HFFc6 (cell line): ENCODE measurements at places on chromosomes 5 and 9.

- no peak for DNase-seq
Measured at GRCh38 chr5:88897748-88898147, 14.8 kb upstream of the MEF2C start.

DNA sequence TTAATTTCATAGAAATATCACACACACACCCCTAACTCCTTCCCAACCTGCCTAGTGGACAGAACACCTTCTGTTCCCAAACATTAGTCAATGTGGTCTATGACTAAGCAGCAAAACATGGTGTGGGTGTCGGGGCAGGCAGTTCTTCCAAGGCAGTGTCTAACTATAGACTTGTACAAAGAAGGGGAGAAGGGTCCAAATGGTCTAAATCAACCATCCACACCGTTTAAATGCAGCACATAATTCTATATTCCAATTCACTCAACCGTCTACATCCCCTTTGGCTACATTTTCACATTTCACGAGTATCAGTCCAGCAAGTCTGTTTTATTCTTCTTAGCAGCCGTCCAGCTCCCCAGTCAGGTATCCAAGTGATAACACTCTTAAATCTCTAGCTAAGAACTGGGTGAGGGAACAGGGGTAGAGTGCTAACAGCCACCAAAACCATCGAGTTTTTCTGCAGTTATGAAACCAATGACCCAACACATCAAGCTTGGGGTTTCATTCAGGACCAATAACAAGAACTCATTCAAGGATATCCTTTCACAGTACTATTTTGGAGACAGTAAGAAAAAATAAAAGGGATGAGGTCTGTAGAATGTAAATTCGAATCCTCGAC, 3.3 kb downstream of the ZNF608 start:
- peak; percentile 65 for DNase-seq

DNA sequence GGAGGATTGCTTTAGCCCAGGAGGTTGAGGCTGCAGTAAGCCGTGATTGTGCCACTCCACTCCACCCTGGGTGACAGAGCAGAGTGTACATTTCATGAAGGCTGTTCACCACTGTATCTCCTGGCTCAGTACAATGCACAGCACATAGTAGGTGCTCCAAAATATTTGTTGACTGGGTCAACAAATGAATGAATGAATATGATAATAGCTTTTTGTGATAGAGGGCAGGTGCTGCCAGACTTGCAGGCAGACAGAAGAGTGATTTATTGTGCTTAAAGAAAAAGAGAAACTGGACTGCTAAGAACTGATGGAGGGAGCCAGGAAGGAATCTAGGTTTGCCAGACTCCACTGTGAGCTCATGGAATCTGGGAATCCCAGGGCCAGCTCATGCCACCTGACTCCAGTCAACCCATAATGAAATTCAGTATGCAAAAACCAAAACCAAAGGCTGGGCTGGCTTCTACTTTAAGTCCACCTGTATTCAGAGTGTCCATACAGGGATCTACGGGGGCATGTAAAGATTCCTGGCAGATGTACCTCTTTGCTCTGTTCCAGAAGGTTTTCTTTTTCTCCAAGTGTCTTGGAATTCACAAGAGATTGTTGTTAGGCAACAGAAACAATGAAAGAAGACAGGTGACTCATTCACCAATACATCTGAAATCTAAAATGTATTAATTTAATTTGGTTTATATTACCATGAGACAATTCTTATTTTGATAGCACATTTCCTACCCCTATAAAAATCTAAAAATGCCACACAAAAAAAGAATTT, 15.5 kb upstream of the CTNNA1 start:
- DNase-seq = no peak

GRCh38 chr9:98921732-98922131, 22.0 kb upstream of the COL15A1 start:
- DNase-seq = no peak

- no peak for DNase-seq
Measured at GRCh38 chr9:121738968-121739367, 87.5 kb downstream of the DAB2IP start.

DNA sequence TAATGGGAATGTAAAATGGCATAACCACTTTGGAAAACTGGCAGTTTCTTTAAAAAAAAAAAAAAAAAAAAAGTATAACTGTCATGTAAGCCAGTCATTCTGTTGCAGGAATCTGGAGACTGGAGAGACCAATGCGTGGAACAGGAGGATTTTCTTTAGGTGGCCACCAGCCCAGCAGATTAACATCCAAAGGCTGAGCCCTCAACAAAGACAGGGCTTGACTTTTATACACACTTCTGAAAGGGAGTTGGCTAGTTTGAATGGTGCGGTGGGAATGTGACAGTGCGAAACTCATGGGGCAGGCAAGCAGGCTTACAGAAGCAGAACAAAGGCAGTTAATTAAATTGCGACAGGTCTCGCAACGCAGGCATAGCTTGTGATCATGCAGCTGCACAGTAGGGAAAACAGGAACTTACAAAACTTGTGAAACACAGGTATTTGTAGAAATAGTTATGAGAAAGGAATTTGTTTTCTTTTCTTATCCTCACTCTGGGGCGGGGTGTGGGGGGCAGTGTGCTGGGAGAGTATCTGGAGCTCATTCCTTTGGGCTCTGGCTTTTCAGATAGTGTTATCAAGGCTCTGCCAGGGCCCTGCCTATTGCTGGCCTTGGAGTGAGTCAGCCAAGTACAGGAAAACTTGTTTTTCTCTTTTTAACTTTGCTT, 12.0 kb downstream of the UIMC1 start:
- DNase-seq = no peak

DNA sequence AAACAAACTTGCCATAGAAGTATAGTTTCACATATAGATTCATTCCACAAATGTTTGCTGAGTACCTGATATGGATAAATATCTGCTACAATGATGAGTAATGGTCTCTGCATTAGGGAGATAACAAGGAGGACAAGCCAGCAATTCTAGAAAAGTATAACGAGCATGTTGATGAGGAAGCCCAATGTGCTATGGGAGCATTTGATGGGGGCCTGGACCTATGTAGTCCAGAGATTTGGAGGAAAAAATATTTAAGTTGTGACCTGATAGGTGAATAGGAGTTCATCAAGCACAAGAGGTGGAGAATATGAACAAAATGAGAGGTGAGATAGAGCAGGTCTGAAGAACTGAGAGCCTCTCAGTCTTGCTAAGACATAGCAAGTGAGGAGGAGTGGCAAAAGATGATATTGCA, 14.4 kb upstream of the TMEM245 start:
- DNase-seq = no peak

DNA sequence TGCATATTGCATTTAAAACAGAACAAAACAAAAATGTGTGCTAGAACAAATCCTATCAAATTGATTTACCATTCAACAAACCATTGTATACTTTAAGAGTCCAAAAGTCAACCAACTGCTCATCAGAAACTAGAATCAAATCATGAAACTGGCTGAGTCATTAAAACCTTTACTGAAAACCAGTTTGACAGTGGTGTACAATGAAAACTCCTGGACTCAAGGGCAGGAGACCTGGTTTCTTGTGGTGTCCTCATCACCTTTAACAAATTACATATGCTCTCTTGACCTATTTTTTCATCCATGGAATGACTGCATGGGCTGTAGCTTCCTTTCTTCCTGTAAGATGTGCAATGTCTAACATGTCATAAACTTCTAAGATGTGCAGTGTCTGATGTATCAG, 315.3 kb upstream of the SLC30A5 start:
- no peak for DNase-seq

DNA sequence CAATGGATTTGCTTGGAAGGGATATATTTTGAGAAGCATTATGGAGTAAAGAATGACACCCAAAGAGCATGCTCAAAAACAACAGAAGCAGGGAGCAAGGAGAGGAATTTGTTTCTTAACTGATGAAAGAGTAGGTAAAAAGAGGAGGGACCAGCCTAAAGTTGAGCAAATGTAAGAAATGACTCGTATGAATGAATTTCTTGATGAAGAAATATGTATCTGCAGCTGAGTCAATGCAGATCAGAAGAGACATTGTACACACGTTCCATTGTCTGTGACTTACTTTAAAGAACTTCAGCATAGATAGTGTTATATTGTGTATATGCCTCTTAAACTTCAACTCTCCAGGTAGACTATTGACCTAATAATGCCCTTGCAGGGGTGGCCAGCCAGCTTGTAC, 112.7 kb upstream of the NREP start:
- DNase-seq = no peak

DNA sequence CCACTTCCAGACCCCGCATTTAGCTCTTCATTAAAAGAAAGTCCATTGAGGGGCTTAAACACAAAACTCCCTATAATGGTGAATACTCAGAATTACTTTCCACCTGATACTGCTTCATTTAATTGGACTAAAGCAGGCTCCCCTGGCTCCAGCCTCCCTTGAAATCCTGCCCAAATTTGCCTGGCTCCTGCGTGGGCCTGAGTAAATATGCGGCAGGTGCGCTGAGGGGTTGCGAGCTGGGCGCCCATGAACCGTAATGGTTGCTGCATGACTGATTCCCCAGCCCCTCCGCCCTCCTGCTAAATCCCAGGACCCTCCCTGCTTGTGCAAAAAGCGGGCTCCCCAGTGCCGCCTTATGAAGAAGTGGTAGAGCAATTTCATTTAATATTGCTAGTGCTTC, 639.7 kb downstream of the BNC2 start:
- no peak for DNase-seq

GRCh38 chr5:169765176-169765996, 128.3 kb downstream of the DOCK2 start:
- DNase-seq = peak; percentile 49

GRCh38 chr9:91986248-91986647, 36.2 kb upstream of the ROR2 start:
- no peak for DNase-seq

DNA sequence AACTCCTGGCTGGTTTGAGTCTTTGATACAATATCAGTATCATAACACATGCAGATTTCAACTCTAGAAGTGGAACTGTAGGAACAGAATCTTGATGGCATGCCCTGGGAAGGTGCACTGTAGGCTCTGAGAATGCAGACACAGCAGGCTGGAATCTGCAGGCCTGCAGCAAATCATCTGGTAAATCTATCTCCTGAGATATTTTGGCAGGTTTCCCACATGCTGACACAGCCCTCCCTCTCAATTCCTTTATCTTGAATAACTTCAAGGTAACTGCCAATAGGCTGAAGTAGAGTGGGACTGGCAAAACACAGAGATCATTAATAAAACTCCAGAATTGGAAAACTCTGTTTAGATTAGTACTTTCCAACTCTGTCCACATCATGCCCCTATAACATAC, 177.8 kb upstream of the PCSK5 start:
- DNase-seq = no peak

DNA sequence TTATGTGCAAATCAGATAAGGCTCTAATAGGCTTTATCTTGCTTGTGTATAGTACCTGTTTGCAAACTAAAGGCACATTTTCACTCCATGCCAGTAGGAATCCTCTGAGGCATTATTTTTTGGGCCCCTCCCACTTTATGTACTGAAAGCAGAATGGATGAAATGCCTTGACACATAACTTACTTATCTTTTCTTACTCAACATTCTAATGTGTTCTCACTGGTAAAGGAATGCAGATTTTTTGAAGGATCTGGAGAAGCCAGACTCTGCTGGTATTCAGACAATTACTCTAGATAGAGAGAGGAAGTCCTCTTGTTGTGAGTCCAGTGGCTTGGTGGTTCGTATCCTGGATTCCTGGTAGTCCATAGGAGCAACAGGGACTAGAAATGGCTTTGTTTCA, 336.7 kb downstream of the CCDC171 start:
- peak; percentile 15 for DNase-seq

GRCh38 chr5:32190095-32190494, 16.0 kb upstream of the GOLPH3 start:
- no peak for DNase-seq

GRCh38 chr9:35164711-35165110, 2.9 kb downstream of the UNC13B start:
- peak; percentile 65 for DNase-seq

DNA sequence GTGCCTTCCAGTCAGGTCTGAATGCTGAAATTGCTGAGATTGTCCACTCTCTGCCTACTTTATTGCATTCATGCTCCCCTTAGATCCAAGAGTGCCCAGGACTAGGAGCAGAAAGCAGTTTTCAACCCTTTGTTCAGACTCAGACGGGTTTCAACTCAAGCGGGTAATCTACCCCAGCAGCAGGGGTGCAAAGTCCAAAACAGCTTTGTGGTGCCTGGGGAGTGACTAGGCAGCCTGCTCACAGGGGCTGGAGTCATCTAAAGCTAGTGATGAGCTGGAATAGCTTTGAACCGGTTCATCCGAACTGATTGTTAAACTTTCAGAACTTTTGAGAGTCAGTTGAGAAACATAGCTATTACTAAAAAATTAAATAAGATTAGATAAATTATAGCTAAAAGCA, 71.0 kb upstream of the IQGAP2 start:
- DNase-seq = no peak

GRCh38 chr9:130500340-130501180, 55.8 kb downstream of the ASS1 start:
- no peak for DNase-seq

DNA sequence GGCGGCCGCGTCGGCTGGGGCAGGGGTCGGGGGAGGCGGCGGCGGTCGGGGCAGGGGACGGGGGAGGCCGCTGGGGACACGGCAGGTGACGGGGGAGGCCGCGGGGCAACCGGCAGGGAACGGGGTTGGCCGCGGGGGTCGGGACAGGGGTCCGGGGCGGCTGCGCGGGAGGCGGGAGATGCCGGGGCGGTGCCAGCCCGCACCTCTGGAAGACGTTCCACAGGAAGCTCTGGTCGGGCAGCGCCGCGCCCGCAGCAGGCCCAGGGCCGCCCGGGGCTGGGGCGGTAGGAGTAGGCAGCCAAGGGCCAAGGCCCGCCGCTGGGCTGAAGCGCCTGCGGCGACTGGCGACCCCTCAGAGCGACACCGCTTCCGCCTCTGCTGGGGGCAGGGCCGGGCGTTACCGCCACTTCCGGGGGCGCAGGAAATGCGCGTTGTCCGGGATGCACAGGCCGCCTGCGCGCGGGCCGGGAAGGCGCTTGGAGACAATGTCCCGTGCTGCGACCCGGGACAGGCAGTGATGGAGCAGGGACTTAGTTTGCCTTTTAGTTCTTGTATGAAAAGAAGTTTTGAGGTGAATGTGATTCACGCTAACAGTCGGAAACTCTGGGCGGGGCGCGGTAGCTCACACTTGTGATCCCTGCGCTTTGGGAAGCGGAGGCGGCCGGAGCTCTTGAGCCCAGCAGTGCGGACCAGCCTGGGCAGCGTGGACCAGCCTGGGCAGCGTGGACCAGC, 110.0 kb upstream of the LPCAT1 start:
- DNase-seq = peak; percentile 50

DNA sequence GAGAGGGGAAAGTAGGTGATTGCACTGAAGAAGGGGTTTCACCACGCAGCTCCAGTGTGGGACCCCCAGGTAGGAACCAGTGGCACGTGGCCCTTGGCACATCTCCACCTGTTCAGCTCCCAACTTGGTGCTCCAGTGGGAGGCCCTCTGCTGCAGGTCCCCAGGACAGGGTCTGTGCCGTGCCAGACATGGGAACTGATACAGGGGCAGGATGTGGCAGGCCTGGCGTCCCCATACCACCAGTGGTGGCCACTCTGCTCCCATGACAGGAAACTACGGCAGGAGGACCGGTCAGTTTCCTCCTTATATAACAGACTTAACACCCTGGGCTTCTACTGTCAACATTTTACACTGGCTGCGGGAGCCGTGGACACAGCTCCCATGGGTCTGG, 67.3 kb downstream of the PSMB7 start:
- no peak for DNase-seq

- no peak for DNase-seq
Measured at GRCh38 chr5:128380337-128380736, 157.7 kb downstream of the FBN2 start.
